ENCODE measurements at places on chromosomes 6 and 20.
A peak's percentile ranks its signal among the peaks of the same experiment; 100 is the strongest.

DNA sequence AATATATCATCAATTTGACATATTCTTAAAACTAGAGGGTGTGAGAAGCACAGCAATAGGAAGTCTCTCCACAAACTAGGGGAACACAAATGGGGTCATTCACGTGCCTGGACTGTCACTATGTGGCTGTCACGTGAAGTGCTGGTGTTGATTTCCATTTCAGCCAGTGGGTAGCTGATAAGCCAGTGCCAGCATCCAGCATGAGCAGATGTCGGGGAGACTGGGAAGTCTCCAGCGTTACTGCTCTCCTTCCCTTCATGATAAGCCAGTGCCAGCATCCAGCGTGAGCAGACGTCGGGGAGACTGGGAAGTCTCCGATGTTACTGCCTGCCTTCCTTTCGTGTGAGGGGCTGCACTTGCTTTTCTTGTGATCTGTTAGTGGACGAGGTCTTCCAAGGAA is 5.6 kb upstream of the SLC17A9 start:
- no peak for DNase-seq

GRCh38 chr6:71879016-71879415 is 7.3 kb upstream of the RIMS1 start:
- no peak for DNase-seq

DNA sequence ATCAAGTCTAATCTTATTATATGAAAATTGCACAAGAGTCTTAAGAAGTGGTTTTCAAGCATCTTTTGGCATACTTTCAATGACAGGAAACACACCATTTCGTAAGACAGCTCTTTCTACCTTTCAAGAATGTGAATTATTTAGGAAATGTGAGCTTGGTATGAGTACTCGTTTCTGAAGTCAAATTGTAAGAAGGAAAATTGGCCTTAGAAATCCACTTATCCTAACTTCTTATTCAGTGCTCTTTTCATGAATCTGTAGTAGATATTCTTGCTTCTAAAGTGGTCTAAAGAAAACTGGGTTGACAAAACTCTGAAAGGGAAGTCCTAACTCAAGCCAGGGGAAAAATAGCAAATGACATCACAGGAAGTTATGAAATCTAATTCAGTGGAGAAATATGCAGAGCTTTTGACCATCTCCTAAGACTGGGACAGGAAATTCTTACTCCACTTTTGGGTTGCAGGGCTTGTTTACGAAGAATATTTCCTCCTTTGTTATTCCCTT is 38.5 kb upstream of the OGFRL1 start:
- DNase-seq = no peak

GRCh38 chr20:48904566-48905296 is 16.8 kb upstream of the ARFGEF2 start:
- peak; percentile 71 for DNase-seq

DNA sequence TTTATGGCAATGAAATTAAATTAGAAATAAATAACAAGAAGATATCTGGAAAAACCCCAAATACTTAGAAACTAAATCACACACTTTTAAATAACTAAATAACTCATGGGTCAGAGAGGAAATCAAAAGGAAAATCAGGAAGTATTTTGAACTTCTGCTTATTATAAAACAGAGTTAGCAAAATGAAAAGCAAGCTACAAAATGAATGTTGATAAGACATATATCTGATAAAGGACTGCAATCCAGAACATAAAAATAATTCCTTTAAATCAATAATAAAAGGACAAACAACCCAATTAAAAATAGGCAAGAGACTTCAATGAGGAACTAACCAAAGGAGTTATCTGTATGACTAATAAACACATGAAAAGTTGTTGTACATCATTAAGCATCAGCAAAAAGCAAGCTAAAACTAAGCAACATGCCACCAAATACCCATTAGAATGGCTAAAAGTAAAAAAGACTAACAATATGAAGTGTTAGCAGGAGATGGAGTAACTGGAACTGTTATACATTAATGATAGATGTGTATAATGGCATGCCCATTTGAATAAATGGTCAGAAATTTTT is 38.9 kb upstream of the STMND1 start:
- DNase-seq = no peak

DNA sequence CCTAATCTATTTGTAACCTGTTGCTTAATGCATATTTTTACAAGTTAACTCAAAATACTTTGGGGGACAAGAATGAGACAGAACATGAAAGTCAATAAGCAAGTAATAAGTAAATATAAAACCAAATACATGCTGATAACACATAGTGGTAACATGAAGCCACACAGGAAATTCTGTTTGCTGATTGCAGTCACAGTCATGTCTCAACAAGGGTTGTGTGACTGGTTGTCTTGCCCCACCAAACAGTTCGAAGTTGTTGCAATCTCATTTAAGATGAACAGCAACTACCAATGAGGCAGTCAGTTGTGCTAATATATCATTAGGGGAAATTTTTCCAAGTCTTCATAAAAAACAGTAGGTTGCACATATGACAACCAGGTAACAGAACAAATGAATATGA is 14.5 kb downstream of the CD24 start:
- no peak for DNase-seq

DNA sequence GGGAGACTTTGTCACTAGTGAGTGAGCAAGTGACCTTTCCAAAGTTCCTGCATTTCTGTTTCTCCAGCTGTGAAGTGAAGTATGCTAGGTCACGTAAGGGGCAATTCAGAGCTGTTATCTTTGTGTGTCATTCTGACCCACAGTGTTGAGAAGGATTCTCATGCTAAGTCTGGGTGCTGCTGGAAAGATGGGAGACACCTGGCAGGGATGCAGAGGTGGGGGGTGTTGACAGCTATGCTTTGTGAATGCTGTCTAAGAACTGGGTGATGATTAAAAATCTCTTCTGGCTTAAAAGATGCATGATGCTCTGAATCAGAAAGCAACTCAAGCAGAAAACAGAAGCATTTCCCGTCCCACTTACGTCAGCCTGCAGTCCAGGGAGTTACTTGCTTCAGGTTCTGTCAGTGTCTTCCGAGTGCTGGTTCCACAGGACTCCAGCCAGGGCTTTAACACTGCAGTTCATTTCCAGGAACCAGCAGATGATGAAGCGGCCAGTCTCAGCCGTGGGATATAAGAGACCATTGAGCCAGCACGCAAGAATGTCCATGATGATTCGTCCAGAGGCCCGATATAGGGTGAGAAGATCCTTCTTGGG is 30.9 kb upstream of the ASXL1 start:
- peak; percentile 93 for DNase-seq

DNA sequence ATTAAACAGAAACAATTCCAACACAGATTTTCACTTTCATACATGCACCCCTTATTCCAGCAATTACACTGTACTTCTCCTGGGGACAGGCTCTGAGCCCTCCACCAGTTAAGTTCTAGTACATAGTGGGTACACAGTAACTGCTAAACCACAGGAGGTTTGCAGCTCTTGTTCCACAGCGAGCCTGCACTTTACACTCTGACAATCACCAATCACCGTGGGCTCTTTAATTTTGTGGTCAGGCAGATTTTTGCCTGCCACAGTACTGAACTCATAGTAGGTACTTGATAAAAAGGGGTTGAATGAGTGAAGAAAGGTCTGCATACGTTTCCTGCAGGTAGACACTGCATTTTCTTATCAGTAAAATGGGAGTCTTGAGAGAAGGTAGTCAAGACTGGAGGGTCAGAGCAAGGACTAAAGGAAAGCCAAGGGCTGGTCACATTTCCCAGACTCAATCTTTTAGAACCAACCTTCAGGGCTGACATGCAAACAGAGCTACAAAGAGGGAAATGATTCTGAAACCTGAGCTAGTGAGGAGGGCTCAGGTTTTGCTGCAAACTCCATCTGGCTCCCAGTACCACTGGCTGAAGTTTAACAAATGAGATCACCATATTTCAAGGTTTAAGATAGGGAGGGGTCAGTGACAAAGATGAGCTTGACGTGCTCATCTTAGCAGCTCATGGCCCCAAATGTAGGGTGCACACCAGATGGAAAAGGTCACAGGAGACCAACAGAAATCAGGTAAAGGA is 404.6 kb downstream of the BTBD9 start:
- DNase-seq = no peak

DNA sequence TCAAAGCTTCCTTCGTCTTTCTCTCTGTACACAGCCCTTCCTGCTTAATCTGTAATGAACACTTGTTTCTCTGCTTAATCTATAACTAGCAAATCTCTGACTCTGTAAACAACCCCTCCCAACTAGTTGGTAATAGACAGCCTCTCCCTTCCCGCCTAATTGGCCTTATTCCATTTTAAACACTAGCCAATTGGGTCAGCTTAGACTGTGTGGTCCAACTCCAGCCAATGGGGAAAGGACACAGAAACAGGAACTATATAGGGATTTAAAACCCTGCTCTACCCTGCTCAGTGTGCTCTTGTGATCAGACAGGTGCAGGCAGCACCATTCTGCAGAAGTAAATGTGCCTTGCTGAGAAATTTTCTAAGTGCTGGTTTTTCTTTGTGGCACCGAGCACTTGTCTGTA is 18.5 kb downstream of the CHD6 start:
- peak; percentile 49 for DNase-seq

GRCh38 chr20:10308652-10309051 is 90.0 kb downstream of the SNAP25 start:
- DNase-seq = no peak

DNA sequence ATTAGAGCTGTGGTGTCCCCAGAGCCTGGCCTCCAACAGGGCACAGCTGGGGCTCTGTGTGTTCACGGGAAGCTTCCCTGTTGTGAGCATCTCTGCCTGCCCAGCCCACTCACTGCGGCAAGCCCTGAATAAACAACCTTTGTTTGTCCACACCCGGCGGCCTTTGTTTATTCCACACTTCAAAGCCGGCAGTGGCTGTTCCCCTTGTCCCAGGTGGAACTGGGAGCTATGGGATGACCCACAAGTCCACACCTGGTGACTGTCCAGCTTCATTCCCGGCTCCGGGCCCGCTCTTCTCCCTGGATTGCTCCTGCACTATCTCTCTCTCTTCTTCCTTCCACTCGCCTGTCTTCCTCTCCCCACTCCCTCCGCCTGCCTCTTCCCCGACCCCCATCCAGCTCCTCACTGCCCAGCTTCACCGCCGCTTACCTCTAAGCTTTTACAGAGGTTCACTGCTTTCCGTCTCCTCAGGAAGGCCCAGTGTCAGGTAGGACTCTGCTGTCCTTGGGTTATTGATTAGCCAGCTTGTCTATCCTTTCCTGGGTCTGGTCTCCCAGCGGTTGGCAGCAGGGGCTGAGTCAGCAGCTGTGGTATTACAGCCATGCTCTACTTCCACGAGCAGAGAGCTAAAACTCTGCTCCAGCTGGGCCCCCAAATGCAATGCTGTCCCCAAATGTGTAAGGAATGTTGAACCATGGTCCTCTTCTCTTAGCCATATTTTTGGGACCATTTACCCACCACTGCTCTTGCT is 17.8 kb downstream of the DACT2 start:
- DNase-seq = peak; percentile 97

- DNase-seq = no peak
These were observed 4.2 kb upstream of the CTSZ start for GRCh38 chr20:59010995-59011873.

All from DMS53 (cell line).